ENCODE measurements at places on chromosomes 3 and 15.

DNA sequence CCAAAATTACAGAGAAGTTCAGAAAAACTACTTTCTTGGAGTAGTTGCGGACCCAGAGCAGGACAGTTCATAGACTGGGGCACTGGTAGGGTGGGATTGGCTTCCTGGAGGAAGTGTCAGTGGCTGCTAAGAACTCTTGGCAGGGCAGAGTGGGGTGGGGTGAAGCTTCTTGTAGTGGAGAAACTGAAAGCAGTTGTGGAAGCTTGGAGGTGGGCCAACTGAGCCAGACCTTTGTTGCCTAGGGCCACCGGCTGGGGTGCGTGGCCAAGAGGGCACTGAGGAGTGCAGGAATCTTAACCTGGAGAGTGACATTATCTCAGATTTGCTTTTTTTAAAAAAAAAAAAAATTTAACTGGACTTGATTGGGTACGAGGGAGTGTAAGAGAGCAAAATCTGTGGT is 3.1 kb downstream of the KAT2B start:
- no peak for DNase-seq

DNA sequence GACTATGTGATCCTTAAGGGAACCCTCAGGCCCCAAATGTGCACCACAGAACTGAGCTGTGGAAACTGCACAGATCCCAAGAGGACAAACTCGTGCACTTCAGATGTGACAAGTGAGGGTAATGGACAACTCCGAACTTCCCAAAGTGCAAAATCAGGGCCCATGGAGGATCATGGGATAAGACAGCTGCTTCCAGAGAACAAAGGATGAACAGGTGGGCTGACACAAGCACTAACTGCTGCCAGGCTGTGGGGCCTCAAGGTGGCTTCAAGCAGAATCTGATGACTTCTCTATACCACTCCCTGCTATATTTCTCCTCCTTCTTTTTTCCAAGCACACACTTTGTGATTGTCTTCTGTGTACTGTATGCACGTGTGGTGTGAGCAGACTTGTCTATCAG is 5.4 kb downstream of the TARS3 start:
- no peak for DNase-seq

- DNase-seq: no peak
Measured at GRCh38 chr3:190371152-190371551, 16.8 kb upstream of the CLDN16 start.

- no peak for DNase-seq
Measured at GRCh38 chr15:101709466-101709865, 14.8 kb downstream of the TARS3 start.

DNA sequence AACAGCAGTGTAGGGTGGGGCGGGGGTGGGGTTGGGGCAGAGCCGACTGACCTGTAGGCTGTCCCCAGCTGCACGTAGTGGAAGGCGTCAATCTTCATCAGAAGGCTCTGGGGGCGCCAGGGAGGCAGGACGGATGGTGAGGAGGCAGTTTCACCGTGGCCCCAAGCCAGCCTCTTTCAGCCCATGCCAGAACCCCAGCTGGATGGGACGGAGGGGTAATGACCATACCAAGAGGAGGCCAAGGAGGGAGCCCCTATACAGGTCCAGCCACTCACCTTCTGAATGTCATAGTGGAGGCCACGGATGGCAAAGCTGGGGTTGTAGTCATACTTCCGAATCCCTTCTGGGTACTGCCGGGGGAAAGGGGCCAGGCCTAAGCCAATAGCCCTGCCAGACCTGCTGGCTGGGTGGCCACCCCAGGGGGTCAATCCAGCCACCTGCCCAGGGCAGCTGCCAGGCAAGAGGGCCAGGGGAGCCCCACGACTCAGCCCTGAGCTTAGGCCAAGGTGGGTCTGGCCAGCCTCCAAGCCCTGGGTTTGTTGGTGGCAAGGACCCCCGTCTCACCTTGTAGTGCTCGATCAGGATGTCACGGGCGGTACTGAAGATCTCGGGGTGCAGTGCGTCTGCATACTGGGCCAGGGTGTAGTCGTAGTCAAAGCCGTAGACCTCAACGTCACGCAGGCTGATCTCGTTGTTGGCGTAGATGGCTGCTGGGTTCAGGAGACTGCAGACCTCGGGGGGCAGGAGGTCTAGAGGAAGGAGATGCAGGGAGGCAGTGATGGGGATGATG is 4.9 kb downstream of the NT5DC2 start:
- DNase-seq: no peak

Data from SW 1271 (cell line).